ENCODE measurements at places on chromosomes 1 and 21. TPM values are rescaled to one million over a fixed set of nuclear protein-coding genes. Genes with fewer than 3 reads are reported as not detected.

Gene F13B
- not detected for total RNA-seq

Gene OR2G6
- total RNA-seq: not detected

Gene LRRIQ3
- 0.83 TPM for total RNA-seq

Gene HAO2
- total RNA-seq: not detected

Gene C1orf141
- total RNA-seq: not detected

Gene NHLH2
- total RNA-seq: not detected

Gene OR10J1
- not detected for total RNA-seq

Gene LCE1E
- not detected for total RNA-seq

Gene RGS4
- total RNA-seq: 110 TPM

Gene BGLAP
- total RNA-seq: not detected

Gene PIGM
- 4.9 TPM for total RNA-seq

Gene IRF6
- 1.8 TPM for total RNA-seq

Gene IGSF21
- total RNA-seq: not detected

Gene ADORA3
- total RNA-seq: not detected

Gene REG4
- not detected for total RNA-seq

Gene UBXN11
- 6.3 TPM for total RNA-seq

Gene ACTA1
- not detected for total RNA-seq

Gene OR2T33
- total RNA-seq: not detected

Gene TRPM2
- total RNA-seq: under 0.01 TPM

Measured in smooth muscle cell of trachea (primary cell).